ENCODE measurements at places on chromosomes 7 and 10.

DNA sequence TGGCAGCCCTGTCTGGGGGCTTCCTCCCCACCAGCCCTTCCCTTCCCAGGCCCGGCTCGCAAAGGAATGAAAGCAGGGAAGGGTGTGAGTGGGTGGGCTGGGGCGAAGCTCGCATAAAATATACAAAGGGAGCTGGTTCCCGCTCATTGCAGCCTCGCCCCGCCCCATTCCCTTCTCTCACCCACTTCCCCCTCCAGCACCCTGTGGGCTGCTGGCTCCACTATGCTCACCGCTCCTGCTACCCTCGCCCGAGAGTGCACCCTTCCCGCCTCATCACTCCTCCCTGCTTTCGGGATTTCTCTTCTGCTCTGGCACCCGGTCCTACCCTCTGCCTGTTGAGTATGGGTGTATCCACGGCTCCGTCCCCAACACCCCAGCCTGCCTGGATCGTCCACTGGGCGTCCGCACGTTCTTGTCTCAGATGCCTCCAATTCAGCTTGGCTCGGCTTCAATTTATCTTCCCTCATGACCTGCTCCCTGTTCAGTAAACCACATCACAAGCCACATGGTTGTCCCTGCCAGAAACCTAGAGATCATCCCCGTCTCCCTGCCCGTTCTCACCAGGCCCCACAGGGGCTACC, 14.4 kb upstream of the TTYH3 start:
- DNase-seq: no peak

DNA sequence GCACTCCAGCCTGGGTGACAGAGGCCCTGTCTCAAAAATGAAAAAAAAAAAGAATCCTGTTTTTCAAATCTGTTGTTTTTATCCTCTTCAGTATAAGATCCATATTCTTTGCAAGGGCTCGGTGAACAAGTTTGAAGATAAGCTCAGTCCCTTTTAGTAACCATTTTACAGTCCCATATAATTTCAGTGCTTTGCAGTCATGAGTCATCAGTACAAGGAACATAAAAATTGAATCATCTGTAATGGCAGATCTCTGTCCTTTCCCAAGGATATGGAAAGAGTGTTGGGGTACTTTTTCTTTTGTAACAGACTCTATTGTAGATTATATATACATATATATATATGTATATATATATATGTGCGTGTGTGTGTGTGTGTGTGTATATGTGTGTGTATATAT, 52.2 kb upstream of the ZPBP start:
- DNase-seq: no peak

GRCh38 chr10:54904833-54905232, 103.8 kb upstream of the PCDH15 start:
- DNase-seq: no peak

- no peak for DNase-seq
Observed at GRCh38 chr7:142636751-142637150, 112.5 kb upstream of the PRSS1 start.

- no peak for DNase-seq
Observed at GRCh38 chr10:121154846-121155245, 303.7 kb downstream of the WDR11 start.

DNA sequence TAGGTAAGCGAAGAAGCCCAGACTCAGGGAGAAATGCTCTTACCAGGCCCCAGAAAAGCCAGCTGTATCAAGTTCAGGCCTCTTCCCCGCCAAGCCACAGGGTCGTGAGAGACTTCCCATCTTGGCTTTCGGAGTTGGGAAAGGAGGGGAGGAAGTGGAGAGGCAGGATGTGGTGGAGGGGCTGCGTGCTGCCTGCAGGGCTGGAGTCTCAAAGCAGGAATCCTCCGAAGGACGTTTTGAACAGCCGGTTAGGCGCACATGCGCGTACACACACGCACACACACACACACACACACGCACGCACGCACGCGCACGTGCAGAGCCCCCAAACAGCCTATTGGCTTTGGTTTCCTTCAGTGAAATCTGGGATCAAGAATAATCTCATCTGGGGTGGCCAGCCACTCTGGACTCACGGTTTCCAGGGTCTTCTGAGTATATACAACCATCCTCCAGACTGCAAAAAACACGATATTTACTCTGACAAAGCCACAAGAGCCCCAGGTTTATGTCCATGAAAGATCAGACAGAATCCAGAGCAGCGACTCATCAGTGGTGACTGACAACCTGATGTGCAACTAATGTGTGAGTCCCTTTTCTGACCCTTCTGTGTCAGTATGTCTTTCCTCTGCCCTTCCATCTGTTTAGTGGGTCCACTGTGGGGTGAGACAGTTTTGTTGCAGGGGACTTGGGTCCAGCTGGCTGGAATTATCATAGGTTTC, 115.0 kb upstream of the ZNF438 start:
- no peak for DNase-seq
